ENCODE measurements at places on chromosomes 7 and 10.

DNA sequence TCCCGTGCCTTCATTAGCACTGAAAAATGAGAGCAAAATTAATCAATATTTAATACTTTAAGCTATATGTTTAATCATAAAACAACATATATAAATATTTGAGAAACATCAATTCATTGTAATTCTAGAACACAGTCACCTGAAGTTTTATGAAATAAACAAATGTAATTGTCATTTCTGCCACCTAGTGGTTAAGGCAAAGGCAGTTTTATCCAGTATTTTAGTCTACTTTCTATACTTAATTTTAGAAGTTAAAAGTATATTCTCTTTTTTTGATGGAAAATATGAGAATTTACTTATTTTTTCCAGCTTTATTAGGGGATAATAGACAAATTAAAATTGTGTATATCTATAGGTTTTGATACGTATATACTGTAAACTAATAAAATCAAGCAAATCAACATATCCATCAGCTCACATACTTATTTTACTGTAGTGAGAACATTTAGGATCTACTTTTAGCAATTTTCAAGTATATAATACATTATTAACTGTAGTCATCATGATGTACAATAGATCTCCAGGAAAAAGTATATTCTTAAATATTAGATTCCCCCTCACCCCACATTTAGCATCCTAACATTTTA is 16.9 kb downstream of the PCGF6 start:
- no peak for DNase-seq

- no peak for DNase-seq
These were observed 89.6 kb downstream of the FZD1 start for GRCh38 chr7:91353848-91354247.

GRCh38 chr7:94683066-94683465 is 27.1 kb upstream of the SGCE start:
- DNase-seq = no peak

- DNase-seq = no peak
These were observed 38.8 kb downstream of the CDHR3 start for GRCh38 chr7:106001886-106002285.

GRCh38 chr7:74256491-74257408 is 2.6 kb upstream of the RFC2 start:
- DNase-seq = no peak

DNA sequence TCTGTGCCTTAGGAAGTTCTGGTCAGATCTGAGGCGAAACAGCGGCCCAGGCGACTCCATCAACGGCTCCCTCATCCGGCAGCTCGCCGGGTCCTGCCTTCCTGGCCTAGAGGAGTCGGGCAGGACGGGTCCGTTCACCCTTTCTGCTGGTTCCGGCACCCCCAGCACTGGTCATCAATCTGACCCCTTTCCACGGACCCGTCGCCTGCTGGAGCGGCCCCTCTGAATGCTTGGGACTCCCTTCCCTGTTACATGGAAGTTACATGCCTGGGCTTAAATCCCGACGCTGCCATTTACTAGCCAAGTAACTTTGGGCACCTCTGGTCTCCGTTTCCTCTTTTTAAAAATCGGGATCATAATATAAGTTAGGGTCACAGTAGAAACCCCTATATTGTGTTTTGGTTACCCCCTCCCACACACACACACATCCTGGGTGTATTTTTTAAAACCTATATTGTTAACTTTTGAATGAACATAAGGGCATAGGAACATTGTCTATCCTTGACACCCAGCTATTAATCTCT is 607 bp upstream of the GGCT start:
- DNase-seq = no peak

- DNase-seq = no peak
These were observed 29.6 kb downstream of the SLC16A12 start for GRCh38 chr10:89505640-89506275.

DNA sequence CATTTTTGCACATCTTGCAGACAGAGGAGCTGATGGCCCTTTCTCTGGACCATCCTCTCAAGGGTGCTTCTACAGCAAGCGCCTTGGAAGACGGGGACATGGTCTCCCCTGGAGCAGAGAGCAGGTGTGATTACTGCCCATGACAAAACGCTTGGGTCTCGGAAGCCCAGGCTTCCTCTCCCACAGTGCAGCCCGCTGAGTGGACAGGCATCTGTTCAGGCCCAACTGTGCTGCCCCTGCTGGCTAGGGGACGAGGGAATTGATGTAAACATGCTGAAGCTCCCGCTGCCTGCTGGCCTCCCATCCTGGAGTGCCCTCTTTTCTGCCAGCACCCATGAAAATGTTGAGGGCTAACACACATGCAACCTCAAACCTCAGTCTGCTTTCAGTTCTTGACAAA is 14.3 kb downstream of the IL15RA start:
- DNase-seq = no peak
